ENCODE measurements at places on chromosomes 3 and 15. TPM values are rescaled to one million over a fixed set of nuclear protein-coding genes. Genes with fewer than 3 reads are reported as not detected.

The GOLGA8R gene
- total RNA-seq, result 0.26 TPM

The SI gene
- total RNA-seq, result not detected

The ACAD11 gene
- total RNA-seq, result 14.7 TPM

The PARP9 gene
- total RNA-seq, result 13.6 TPM

The ITIH1 gene
- total RNA-seq, result not detected

The SMCO1 gene
- not detected for total RNA-seq

The ASB14 gene
- total RNA-seq, result not detected

The GP9 gene
- not detected for total RNA-seq

The CYP1A2 gene
- under 0.01 TPM for total RNA-seq

The CSTA gene
- total RNA-seq, result not detected

The STXBP5L gene
- total RNA-seq, result not detected

The MORC1 gene
- not detected for total RNA-seq

The LSM3 gene
- 8.3 TPM for total RNA-seq

The AHSG gene
- total RNA-seq, result under 0.01 TPM

The REC114 gene
- total RNA-seq, result not detected

The PLSCR5 gene
- not detected for total RNA-seq

The STRIT1 gene
- not detected for total RNA-seq

The GASK1A gene
- total RNA-seq, result under 0.01 TPM

The CTSH gene
- 112 TPM for total RNA-seq

The GOLGA6L7 gene
- not detected for total RNA-seq

The NR1I2 gene
- not detected for total RNA-seq

The CCDC33 gene
- total RNA-seq, result not detected

The CYP8B1 gene
- not detected for total RNA-seq

The GOLGA6D gene
- total RNA-seq, result not detected

The COLQ gene
- 1.9 TPM for total RNA-seq

The PXK gene
- total RNA-seq, result 30.2 TPM

The CCK gene
- not detected for total RNA-seq

The RTP1 gene
- total RNA-seq, result not detected

The TTC23 gene
- total RNA-seq, result 12.5 TPM

The HGD gene
- not detected for total RNA-seq

The TAGLN3 gene
- total RNA-seq, result not detected

The GOLGA8G gene
- not detected for total RNA-seq

The NUP210 gene
- 2.3 TPM for total RNA-seq

The SPATA12 gene
- 0.25 TPM for total RNA-seq

The RASL12 gene
- total RNA-seq, result not detected

The PPM1L gene
- total RNA-seq, result 0.51 TPM

The MB21D2 gene
- 2.5 TPM for total RNA-seq

The HAPLN3 gene
- total RNA-seq, result 64.8 TPM

The MSL2 gene
- 10.5 TPM for total RNA-seq

The LMAN1L gene
- total RNA-seq, result not detected

The LRIG1 gene
- 59.8 TPM for total RNA-seq

The THPO gene
- total RNA-seq, result under 0.01 TPM

The CRTC3 gene
- total RNA-seq, result 6.8 TPM

The LNP1 gene
- 0.77 TPM for total RNA-seq

The PRICKLE2 gene
- 2.8 TPM for total RNA-seq

The PLSCR1 gene
- 123 TPM for total RNA-seq

The SLC30A4 gene
- 4.6 TPM for total RNA-seq

The ZIC1 gene
- not detected for total RNA-seq

The SERP1 gene
- 97.2 TPM for total RNA-seq
